ENCODE measurements at places on chromosomes 11 and 22.

DNA sequence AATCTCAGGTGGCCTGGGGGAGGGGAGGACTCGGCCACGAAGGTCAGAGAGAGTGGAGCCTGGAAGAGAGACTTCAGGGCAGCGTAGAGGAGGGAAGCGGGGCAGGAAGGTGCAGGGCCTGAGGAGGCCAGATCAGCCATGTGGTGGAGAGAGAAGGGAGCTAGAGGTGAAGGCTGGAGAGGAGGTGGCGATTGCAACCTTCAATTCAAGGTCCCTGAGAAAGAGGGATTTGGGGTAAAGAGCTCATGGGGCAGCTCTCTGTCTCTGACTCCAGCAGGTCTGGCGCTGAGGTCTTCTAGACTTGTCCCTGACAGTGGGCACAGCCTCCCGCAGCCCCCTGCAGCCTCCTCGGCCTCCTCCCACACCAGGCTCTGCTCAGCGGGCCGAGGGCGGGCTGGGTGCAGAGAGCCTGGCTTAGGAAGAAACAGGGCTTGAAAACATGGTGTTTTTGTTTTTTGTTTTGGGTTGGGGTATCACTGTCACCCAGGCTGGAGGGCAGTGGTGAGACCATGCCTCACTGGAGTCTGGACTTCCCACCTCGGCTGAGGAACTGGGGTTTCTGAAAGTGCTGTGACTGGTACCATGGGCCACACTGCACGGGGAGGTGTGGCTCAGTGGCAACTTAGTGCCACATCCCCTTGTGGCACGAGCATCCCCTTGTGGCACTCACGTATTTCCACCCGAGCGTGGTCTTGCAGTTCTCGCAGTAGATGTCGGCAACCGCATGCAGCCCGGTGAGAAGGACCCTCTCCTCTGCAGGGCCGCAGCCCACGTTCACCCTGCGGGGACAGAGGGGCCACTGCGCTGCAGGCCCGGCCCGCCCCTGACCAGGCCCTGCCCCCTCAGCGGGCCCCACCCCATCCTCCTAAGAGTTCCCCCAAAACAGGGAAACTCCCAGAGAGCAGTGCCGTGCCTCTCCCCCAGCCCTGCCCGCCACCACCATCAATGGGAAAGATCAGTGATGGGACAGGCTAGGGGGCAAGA lies 32.6 kb downstream of the YPEL1 start:
- DNase-seq = no peak

GRCh38 chr11:35248558-35249323 lies 109.8 kb downstream of the CD44 start:
- no peak for DNase-seq

DNA sequence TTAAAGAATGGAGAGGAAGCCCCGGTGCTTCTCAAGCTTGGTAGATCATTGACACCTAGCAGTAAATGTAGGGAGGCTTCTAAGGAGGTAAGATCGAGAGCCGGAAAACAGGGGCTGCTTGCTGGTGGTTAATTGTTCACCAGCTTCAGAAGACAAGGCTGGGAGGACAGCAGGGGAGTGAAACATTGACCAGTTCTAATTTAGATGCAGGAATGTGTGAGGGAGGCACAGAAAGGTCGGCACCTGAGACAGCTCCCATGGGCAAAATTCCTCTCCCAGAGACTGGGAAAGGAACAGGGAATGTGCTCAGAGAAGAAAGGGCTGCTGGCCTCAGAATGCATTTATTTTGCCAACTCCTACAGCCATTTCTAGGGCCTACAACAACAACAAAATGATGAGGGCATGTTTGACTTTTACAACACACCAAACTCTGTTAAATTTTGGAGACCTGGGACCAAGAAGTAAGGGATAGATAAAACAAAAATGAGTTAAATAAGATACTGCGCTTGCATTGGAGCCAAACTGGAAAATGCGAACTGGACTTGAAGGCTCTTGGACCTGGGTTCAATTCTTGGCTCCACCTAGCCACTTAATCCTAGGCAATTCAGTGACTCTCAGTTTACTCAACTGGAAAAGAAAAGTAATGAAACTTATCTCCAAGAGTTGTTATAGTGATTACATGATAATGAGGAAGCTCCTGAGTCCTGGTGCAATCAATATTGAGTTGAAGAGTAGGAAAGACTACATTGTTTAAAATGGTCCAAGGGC lies 31.0 kb downstream of the FZD4 start:
- no peak for DNase-seq

- DNase-seq = no peak
These were observed 60.0 kb downstream of the GLYATL1 start for GRCh38 chr11:58999291-58999680.

GRCh38 chr11:27233654-27234042 lies 129.4 kb downstream of the CCDC34 start:
- no peak for DNase-seq

- DNase-seq = no peak
These were observed 627.3 kb upstream of the KIRREL3 start for GRCh38 chr11:127627629-127628457.

DNA sequence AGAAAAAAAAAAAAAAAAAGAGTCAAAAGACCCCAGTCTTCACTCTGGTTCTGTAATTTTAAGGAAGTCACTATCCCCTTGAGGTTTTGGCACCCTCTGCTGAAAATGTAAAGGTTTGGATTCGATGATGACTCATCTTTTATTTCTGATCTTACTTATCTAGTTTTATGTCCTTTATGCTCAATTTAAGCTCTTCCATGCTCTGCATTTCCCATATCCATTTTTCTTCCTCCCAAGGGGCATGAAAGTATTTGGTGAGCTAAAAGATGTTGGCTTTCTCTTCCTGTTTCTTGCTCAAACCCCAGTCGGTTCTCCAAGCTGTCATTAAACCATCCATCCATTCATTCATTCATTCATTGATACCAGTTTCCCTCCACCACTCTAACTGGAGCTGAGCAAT lies 61.0 kb upstream of the CDON start:
- DNase-seq = no peak

GRCh38 chr11:45666648-45667642 lies 1.5 kb upstream of the CHST1 start:
- no peak for DNase-seq
